ENCODE measurements at places on chromosomes 1 and 21. TPM values are rescaled to one million over a fixed set of nuclear protein-coding genes. Genes with fewer than 3 reads are reported as not detected.

Gene SASS6
- total RNA-seq = 1.3 TPM

Gene CSF3R
- total RNA-seq = 166 TPM

DNA sequence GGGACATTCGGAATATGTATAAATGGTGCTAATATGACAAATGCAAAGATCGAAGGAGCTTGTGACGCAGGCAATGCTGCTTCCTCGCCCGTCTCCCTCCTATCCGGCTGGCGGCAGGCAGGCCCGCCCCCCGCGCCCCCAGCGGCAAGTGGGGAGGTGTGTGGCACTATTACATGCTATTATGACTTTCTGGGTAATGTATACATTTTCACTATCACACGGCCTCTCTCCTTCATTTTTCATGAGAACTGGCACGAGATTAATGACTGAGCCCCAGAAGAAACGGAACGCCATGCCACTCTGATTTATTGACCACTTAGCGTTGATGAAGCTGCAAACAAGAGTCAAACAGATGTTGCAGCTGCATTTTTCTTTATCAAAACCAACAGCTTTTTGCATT lies 138.9 kb upstream of the VAMP3 start:
- DNase-seq = peak; percentile 89

DNA sequence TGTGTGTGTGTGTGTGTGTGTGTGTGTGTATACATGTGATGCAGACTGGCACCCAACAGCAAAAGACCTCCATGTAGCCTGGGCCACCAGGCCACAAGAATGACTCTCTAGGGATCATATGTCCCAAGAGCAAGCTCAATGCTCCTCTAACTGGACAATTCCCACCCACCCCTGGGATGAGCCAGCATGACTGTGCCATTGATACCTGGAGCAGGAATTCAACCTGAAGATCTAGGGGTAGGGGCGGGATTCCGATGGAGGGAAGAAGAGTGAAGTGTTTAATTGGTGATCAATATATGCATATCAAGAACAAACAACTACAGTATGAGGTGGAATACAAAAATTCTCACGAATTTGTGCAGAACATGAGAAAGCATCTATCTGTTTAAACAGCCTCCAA lies 136.2 kb downstream of the PSMG1 start:
- DNase-seq = no peak

Gene IKBKE
- 29.4 TPM for total RNA-seq

- no peak for DNase-seq
Measured at GRCh38 chr1:148160343-148161052, 8.4 kb upstream of the NBPF11 start.

- no peak for DNase-seq
Measured at GRCh38 chr1:34034036-34034435, 131.0 kb downstream of the CSMD2 start.

DNA sequence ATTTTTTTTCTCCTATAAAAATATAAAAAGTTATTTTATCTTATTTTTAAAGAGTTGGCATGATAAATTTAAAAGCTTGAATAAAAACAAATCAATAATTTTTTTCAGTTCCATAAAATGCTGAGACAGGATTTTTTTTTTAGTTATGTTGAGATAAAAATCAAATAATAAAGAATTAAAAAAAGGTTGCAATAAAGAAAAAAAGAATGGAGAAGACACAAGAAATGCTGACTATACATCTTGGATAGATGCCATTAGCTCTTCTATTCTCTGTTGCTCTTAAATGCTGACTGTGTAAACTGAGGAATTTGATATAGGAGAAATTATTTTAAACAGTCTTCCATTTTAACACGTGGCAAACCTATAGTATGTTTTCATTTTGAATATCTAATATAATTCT lies 2298.5 kb downstream of the MRPL39 start:
- DNase-seq = no peak

Gene CLCA4
- not detected for total RNA-seq

- DNase-seq = no peak
Measured at GRCh38 chr21:24693779-24694178, 913.5 kb downstream of the MRPL39 start.

DNA sequence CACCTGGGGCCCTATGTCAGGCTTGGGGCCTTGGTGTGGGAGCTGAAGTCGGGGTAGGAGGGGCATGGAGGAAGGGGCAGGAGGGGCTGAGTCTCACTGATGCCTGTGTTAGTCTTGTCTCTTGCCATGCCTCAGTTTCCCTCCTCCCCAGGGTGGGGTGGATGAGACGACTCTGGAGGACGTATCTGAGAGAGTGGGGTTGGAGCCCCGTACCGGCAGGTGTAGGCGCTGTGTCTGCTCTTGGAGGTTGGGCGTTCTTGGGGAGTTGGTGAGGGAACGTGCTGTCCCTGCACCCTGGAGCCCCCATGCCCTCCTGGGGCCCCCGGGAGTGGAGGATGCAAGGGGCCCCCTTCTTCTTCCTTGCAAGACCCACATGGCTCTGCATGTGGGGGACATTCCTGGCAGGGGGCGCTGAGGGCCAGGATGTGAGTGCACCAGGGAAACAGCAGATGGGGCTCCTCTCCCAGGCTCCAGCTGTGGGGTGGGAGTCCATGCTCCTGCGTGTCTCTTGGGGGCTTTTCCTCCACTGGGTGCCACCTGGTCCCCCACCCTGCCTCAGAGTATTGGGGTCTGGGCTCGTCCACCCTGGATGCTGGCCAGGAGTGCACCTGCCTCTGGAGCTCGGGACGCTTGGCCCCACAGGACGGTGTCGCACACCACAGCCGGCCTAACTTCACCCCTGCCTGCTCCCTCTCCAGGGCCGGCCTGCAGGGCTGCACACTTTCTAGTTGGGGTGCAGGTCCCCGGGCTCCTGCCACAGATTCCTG lies 1.4 kb upstream of the TNFRSF14 start:
- no peak for DNase-seq

DNA sequence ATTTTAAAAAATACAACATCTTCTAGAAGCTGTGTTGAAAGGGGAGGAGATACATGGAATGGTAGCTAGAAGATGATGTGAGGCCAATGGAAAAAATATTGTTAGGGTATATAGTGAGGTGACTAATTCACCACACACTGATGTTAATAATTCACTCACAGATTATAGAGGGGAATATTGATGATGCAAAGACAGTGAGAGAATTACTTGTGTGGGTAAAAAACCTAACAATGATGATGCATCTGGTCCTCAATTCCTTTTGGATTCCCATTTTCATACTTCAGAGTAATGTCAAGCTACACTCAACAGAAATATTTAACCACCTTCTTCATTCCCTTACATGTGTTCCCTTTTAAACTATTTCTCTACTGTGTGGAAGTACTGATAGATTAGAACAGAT lies 169.5 kb upstream of the DPYD start:
- no peak for DNase-seq

Gene PPM1J
- under 0.01 TPM for total RNA-seq

Gene ZNF326
- total RNA-seq = 12.4 TPM

GRCh38 chr21:44401386-44402160 lies 48.2 kb downstream of the TRPM2 start:
- no peak for DNase-seq

DNA sequence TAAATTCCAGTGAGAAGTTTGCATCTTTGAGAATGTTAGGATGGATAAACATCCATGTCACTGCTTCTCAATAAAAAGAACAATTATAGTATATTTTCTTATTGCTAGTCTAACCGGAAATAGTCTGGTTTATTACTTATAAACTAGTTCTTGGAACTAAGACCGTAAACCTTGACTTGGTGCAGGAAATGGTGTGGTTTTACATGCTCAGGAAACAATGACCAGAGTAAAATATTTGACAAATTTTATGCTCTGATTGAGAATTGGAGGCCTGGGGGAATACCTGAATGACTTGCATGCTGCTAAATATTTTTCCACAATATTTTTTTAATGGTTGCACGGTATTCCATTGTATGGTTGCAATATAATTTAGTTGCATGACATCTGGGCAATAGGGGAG lies 76.3 kb downstream of the XCL2 start:
- DNase-seq = no peak

GRCh38 chr1:3070309-3070643 lies 1.3 kb downstream of the PRDM16 start:
- DNase-seq = no peak

DNA sequence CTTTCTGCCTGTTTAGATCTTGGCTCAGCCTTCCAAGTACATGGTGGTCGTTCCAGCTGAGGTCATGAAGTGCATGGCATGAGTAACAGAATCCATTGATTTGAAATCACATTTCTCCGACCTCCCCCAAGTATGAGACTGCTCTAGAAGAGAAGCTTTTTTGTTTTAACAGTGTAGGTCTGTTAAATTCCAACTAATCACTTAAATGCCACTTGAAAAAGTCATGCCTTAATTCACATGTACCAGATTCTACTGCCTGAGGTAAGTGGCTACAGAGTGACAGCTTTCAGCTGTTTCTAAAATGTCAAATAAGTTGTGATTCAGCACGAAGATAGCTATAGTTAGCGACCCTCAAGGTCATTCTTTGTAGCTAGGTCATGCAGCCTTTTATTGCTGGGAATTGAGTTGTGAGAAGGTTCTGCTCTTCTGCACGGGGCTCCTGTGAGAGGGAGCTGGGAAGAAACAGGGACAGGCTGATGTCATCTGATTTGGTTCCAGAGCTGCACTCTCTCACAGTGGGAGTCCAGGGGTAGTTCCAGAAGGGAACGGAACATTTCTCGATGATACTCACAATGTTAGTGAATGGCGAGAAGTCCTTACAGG lies 112.7 kb downstream of the VPS13D start:
- no peak for DNase-seq

Gene PRKCZ
- total RNA-seq = 24.8 TPM

DNA sequence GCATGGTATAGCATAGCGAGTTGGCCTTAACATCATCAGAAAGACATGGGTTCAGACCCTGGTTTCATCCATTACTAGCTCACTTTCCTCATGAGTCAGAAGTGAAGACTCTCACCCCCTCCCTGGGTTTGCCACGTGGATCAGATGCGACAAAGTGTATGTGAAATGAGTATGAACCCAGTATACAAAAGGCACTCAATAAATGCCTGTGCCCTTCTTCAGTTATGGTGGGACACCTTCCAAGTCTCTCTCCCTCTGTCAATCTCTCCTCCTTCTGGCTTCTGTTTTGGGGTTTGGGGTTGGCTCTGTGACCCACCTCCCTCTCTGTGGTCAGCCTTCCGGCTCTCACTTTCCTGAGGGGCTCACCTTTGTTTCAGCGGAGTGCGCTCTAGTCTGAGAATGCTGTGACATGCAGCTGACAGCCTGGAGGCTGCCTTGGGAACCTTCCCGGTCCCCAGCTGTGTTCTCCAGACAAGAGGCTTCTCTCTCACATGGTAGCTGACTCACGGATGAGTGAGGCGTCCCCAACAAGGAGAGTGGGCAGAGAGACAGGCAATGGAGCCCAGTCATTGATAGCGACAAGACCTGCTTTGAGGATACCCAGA lies 155.0 kb upstream of the EDN2 start:
- no peak for DNase-seq

Gene GOLT1A
- total RNA-seq = 0.54 TPM

- no peak for DNase-seq
Measured at GRCh38 chr1:38789498-38790169, 69.9 kb downstream of the RRAGC start.

DNA sequence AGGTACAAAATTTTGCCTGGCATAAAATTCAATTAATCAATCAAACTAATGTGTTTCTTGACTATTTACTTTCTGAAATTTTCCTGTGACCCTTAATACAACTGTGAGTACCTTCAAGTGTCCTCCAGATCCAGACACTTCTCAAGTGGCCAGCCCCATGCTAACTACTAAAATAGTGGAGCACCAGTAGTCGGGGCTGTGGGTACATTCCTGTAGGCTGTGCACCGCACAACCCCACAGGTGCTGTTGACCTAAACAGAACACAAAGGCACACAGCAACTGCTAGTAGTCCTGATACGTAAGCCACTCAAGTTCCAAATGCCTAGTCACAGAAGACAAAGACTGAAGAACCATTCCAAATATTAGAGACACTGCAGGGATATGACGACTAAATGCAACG lies 36.6 kb downstream of the TMEM50B start:
- no peak for DNase-seq

Gene LCE3D
- total RNA-seq = not detected

DNA sequence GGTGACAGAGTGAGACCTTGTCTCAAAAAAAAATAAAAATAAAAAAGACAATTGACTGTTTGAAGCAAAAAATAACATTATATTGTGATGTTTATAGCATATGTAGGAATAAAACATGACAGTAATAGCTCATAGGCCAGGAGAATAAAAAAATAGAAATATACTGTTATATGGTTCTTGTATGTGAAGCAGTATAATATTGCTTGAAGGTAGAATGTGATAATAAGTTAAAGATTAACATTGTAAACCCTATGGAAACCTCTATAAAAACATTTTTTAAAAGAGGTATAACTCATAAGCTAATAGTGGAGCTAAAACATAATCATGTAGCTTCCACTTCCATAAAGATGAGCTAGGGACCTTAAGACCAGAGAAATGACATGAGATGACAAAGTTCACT lies 23.5 kb downstream of the GJA4 start:
- DNase-seq = no peak

- no peak for DNase-seq
Measured at GRCh38 chr1:42333662-42334239, 1.3 kb downstream of the FOXJ3 start.

DNA sequence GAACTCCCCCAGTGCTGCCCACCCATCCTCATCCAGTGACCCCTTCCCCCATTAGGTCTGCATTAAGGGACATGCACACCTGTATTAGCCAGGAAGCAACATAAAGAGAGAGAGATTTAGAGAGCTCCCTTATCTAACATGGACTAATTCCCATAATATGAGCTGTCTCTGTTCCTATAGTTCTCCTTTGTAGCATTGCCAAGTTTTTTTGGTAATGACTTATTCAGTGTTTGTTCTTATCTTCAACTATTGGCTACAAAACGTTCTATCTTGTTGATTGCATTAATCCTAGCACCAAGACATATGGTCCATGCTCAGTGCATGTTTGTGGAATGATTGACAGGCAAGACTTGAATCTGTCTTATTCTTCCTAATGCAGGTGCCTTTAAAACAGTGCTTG lies 264.0 kb downstream of the ADGRL2 start:
- no peak for DNase-seq

Gene ERRFI1
- 0.27 TPM for total RNA-seq

DNA sequence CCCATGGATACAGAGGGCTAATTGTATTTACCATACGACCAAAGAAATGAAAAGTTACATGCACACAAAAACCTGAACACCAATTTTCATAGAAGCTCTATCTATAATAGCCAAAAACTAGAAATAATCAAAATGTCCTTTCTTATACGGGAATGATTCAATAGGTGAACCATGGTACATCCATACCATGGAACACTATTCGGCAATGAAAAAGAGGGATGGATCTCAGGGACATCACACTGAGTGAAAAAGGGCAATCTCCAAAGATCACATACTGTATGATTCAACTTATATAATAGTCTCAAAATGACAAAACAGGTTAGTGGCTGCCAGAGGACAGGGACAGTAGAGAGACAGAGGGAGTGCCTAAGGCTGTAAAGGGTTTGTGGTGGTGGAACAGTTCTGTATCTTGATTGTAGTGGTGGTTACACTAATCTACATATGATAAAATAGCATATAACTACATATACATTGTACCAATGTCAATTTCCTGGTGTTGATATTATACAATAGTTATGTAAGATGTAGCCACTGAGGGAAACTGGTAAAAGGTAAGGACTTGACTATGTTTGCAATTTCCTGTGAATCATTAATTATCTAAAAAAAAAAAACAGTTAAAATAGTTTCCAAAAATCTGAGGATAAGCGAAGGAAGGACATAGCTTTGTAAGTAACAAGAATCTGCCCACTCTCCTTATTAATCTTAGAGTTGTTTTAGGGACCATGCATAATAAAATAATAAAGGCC lies 3.7 kb downstream of the RSBN1 start:
- DNase-seq = no peak

Gene RIMS3
- total RNA-seq = 1.9 TPM

Gene THEM5
- total RNA-seq = not detected

Gene PLA2G5
- not detected for total RNA-seq

Gene ERICH3
- total RNA-seq = under 0.01 TPM
